ENCODE measurements at places on chromosomes 12 and 14.

DNA sequence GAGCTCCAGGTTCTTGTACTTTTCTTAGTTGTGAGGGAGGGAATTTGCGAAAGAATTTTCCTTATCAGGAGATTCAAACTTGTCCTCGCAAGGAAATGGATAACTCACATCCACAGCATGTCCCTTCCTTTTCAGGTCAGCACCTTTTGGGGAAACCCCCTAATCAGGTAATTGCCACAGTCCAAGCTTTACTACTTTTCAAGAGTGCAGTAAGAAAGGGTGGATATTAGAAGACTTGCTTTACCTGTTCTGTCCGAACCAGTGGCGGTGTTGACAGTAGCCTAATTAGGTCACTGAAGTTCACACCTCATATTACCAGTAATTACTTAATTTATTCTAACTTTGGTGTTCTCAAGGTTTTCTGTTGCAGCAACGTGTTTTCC, 6.7 kb upstream of the C12orf50 start:
- no peak for DNase-seq

GRCh38 chr12:109191621-109192250, 75.3 kb downstream of the ACACB start:
- no peak for DNase-seq

GRCh38 chr12:110741341-110742095, 1.2 kb downstream of the PPP1CC start:
- peak; percentile 61 for DNase-seq

- DNase-seq = peak; percentile 71
These were observed 11.3 kb downstream of the VASH1 start for GRCh38 chr14:76772300-76773187.

DNA sequence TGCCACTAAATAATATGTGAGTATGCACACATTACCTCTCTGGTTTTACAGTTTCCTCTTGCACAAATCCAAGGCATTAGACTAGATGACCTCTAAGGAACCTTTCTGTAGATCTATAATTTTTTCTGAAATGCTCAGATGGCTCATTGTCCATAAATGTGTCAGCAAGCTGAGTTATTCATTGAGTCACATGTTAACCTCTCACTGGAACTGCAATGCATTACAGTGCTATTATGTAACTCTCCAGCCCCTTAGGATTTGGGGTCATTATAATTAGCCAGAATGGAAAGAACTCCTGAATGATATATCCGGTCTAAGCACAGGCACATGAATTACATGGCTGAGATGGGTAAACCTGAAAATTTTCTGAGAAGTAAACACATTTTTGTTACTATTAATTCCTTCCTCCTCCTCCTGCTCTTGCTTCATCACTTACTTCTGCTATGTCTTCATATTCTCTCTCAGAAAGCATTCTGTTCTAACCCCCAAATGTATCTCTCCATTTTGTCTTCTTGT, 20.3 kb upstream of the DRAM1 start:
- DNase-seq = no peak

GRCh38 chr14:104640681-104641080, 36.1 kb upstream of the TMEM179 start:
- no peak for DNase-seq

DNA sequence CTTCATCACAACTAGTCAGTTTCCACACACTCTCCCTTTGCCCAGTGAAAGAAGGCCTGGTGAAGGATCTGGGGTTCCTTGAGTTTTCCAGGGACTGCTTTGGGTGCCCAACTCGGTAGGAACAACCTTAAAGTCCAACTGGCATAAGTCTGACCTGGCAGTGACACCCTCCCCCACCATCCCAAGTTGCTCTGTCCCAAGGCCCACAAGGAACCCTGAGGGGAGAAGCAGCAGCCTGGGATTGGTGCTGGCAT, 1.6 kb downstream of the KMT2D start:
- DNase-seq = no peak
